ENCODE measurements at places on chromosomes 12 and 14. TPM values are rescaled to one million over a fixed set of nuclear protein-coding genes. Genes with fewer than 3 reads are reported as not detected.

- DNase-seq = no peak
These were observed 58.5 kb upstream of the OSBPL8 start for GRCh38 chr12:76618031-76618430.

DNA sequence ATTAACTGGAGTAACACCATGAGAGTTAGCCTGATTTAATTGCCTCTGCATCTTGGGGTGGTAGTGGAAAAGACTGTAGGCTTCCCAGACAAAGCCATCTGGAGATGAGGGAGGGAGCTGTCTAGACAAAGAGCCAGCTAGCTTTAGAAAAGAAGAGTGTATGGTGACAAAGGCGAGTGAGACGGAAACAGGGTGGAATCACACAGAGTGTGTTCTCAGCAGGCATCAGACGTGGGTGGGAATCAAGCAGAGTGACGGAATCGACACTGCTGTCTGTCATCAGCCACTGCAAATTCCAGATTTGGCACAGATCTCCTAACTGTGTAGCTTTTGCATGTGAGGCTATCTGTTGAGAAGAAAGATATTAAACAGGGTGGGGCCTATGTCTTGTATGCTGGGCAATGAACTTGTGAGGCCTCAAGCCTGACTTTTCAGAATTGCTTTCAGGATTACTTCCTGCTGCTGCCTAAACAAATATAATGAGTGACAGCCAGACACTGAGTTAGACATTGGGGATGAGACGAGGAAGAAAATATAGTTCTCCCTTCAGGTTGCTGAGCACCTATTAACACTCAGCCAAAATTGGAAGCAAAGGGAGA, 236.5 kb upstream of the GRIP1 start:
- DNase-seq = no peak

CHGA gene
- total RNA-seq = not detected

GRCh38 chr14:106505366-106505765, 979.0 kb downstream of the TMEM121 start:
- no peak for DNase-seq

DNA sequence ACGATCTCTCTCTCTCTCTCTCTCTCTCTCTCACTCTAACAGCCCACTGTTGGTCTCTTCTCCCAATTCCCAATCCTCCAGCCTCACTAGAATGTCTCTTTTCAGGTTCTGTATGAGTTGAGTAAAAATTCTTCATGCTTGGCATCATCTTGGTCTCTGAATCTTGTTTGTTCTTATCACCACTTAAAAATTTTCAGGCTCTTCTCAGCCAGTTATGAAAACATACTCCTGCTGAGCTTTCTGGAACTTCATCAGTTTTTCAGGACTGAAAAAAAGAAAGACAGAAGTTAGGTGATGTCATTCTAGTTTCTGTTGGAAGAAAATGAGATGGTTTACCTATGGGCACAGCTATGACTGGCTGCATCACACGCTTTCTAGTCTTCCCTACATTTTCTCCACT, 11.5 kb upstream of the IL22 start:
- no peak for DNase-seq

DNA sequence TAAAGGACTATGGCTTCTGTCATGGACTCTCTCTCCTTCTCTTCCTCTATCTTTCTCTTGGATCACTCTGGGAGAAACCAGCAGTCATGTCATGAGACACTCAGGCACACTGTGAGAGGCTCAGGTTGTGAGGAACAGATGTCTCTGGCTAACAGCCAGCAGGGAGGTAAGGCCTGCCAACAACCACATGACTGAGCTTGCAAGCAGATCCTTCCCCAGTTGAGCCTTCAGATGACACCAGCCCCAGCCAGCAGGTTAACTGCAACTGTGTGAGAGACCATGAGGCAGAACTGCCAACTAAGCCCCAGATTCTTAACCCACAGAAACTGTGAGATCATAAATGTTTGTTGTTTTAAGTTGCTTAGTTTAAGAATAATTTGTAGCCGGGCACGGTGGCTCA, 90.6 kb downstream of the VCPKMT start:
- DNase-seq = no peak

All from heart left ventricle (tissue), 16 donors.